ENCODE measurements at places on chromosomes 7 and 10. TPM values are rescaled to one million over a fixed set of nuclear protein-coding genes. Genes with fewer than 3 reads are reported as not detected.

DNA sequence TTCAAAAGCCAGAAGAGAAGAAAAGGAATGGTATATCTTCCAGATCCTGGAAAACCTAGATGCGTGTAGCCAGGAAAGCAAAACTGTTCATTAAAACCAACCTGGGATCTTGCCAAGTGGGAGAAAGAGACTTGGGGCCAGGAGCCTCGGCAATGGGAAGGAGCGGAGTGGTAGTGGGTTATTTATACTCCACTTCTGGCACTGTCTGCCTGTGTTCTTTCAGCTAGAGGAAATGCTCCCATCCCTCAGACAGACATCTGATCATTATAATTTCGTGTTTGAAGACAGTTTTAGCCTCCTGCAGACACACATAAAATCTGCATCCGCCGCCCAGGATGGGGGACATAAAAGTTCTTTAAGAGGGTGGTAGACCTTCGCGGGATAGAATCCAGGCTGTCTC lies 421.6 kb downstream of the RPS24 start:
- no peaks in the 10 kb centered on the region for H3K4me1 ChIP-seq
- H3K27ac ChIP-seq, result no peak overlapping the region
- H3K4me3 ChIP-seq, result no peak overlapping the region
- DNase-seq, result no peak
- H3K36me3 ChIP-seq, result no peaks in the 10 kb centered on the region
- no peaks in the 10 kb centered on the region for H3K27me3 ChIP-seq

- no peaks in the 10 kb centered on the region for H3K4me1 ChIP-seq
- no peak for DNase-seq
- peaks cover 2% of the 10 kb centered on the region for H3K27me3 ChIP-seq
- no peak overlapping the region for H3K27ac ChIP-seq
These were observed 226.0 kb upstream of the ADARB2 start for GRCh38 chr10:1963341-1963740.

DNA sequence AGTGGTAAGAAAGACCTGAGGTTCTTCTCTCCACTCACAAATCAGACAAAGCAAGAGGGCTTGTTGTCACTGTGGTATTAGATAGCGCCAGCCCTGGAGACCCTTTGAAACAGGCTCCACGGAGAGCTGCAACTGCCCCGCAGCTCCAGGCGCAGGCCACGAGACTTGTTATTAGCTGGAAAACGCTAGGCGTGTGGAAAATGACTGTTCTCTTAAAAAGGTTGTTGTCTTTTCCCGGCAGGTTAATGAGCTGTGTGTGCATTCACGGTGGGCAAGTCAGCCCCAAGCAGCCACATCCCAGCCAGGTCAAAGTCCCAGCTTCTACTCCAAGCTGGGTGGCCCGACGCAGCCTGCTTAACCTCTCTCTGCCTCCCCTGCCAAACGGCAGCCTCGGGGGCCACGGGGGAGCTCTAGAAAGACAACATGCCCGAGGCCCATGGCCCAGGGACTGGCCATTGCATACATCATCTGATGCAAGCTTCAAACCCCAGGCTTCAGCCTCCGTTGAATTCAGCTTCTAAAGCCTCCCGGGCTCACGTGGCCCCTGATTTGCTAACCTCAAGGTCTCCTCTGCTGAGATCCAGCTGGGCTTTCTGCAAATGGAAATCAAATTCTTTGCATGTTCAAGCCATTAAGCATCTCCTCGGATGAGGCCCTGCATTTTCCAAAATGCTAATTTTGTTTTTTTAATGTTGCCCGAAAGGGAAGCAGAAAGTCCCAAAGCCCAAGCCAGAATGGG lies 61.3 kb upstream of the DNAAF5 start:
- no peaks in the 10 kb centered on the region for H3K27me3 ChIP-seq
- H3K4me1 ChIP-seq, result peaks cover 10% of the 10 kb centered on the region
- H3K4me3 ChIP-seq, result no peak overlapping the region
- DNase-seq, result no peak
- no peak overlapping the region for H3K27ac ChIP-seq
- H3K36me3 ChIP-seq, result peaks cover 6% of the 10 kb centered on the region

DNA sequence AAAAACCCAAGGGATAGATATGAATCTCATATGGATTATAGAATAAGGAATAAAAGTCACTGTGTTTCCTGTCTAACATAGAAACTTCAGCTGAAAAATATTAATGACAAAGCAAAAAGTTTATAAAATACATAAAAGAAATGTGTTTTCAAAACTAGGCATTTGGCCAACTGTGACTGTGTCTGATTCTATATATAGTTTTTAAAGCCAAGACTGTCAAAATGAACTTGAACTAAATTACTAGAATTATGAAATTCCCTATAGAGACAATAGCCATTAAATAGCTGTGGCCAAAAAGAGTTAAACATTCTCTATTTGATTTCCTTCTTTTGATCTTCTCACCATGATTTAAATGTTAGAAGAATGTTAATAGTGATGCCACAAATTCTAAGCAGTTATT lies 311.2 kb upstream of the SEMA3D start:
- no peaks in the 10 kb centered on the region for H3K36me3 ChIP-seq
- H3K4me1 ChIP-seq, result no peaks in the 10 kb centered on the region
- H3K4me3 ChIP-seq, result no peak overlapping the region
- H3K27me3 ChIP-seq, result no peaks in the 10 kb centered on the region
- H3K27ac ChIP-seq, result no peak overlapping the region
- DNase-seq, result no peak

DNA sequence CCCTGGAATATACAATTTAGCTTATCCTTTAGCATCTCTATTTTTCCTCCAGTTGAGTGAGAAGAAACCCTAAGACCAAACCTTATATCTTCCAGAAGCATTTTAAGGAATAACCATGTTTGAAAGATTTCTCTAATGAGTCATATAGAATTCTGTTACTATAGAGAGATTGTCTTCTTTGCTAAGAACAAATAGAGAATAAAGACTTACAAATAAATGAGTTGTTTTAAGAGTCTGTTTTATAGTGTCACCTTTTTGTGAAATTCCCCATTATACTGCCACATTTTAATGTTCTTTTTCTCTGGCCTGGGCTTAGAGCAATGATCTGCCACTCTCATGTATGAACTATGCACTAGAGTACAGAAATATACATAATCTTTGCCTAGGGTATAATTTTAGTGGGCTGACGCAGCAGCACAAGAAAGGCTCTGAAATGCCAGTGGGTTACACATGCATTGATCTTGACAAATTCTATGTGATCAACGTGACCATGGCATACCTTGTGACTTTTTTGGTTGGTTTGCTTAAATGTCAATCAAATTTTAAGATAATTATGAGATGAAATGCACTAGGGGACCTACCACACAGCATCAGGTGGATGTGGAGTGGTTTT lies 145.1 kb upstream of the MKLN1 start:
- no peak overlapping the region for H3K4me3 ChIP-seq
- H3K27me3 ChIP-seq, result no peaks in the 10 kb centered on the region
- no peak for DNase-seq

GRCh38 chr7:25388681-25389080 lies 160.4 kb upstream of the NPVF start:
- H3K27me3 ChIP-seq, result peaks cover 40% of the 10 kb centered on the region
- no peaks in the 10 kb centered on the region for H3K36me3 ChIP-seq
- DNase-seq, result no peak
- H3K27ac ChIP-seq, result no peak overlapping the region

- H3K36me3 ChIP-seq, result no peaks in the 10 kb centered on the region
- peaks cover 49% of the 10 kb centered on the region for H3K4me1 ChIP-seq
- DNase-seq, result no peak
- no peaks in the 10 kb centered on the region for H3K27me3 ChIP-seq
- H3K4me3 ChIP-seq, result peak overlapping the region; percentile 47
These were observed 253.5 kb upstream of the LRGUK start for GRCh38 chr7:133873631-133874030.

DNA sequence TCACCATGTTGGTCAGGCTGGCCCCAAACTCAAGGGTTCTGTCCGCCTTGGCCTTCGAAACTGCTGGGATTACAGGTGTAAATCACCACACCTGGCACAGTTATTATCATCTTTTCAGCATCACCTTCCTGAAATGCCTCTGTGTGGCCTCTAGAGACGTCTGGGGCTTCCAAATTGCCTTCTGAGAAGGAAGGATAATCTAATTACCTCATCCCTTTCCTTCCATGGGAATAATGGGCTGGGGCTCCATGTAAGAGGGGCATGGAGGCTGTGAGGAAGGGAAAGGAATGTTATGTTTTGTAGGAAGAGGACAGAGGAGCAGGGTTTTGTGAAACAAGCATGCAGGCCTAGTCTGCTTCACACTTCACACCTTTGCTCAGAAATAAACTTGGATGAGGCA lies 22.2 kb upstream of the PODXL start:
- no peak overlapping the region for H3K27ac ChIP-seq
- no peaks in the 10 kb centered on the region for H3K36me3 ChIP-seq
- peaks cover 2% of the 10 kb centered on the region for H3K27me3 ChIP-seq
- no peak for DNase-seq
- no peaks in the 10 kb centered on the region for H3K4me1 ChIP-seq

GRCh38 chr7:7761974-7762779 lies 43.8 kb upstream of the RPA3 start:
- peak overlapping the region; percentile 59 for H3K27ac ChIP-seq
- no peaks in the 10 kb centered on the region for H3K27me3 ChIP-seq
- H3K36me3 ChIP-seq, result no peaks in the 10 kb centered on the region
- peak overlapping the region; percentile 90 for H3K4me3 ChIP-seq
- no peak for DNase-seq

GRCh38 chr7:156255635-156256034 lies 384.9 kb upstream of the RNF32 start:
- H3K4me3 ChIP-seq, result no peak overlapping the region
- no peak overlapping the region for H3K27ac ChIP-seq
- no peaks in the 10 kb centered on the region for H3K27me3 ChIP-seq
- DNase-seq, result no peak
- H3K36me3 ChIP-seq, result no peaks in the 10 kb centered on the region
- no peaks in the 10 kb centered on the region for H3K4me1 ChIP-seq

GRCh38 chr10:78774999-78775711 lies 293.6 kb upstream of the ZMIZ1 start:
- no peak for DNase-seq
- no peak overlapping the region for H3K27ac ChIP-seq
- H3K4me1 ChIP-seq, result no peaks in the 10 kb centered on the region
- no peaks in the 10 kb centered on the region for H3K36me3 ChIP-seq
- H3K4me3 ChIP-seq, result no peak overlapping the region
- H3K27me3 ChIP-seq, result no peaks in the 10 kb centered on the region

- DNase-seq, result no peak
- H3K27me3 ChIP-seq, result peaks cover 8% of the 10 kb centered on the region
- no peak overlapping the region for H3K27ac ChIP-seq
- no peaks in the 10 kb centered on the region for H3K4me1 ChIP-seq
These were observed 43.7 kb downstream of the ELFN1 start for GRCh38 chr7:1713502-1714484.

DNA sequence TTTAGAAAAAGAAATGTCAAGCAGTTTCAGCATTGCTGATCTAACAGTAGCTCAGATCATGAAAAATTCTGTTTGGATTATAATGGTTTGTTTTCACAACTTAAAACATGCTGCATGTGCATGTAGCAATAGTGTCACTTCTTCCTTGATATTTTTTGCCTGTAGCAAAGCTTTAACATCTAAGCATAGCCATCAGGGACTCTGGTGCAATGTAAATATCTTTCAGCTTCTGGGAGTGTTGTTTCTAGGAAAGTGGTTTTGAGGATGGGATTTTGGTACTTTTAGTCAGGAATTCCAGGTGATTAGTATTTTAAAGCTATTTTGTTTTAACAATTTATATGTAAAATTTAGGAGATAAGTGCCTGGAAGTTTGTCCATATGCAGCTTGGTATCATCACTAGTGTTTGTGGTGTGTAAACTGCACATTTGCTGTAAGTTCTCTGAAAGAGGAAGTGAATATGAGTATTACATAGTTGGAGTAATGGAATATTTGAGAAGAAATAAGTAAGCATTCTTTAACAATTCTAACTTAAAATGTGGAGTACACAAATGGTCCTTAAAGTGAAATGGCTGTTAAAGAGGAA lies 1.9 kb downstream of the RSBN1L start:
- H3K27ac ChIP-seq, result peak overlapping the region; percentile 90
- H3K27me3 ChIP-seq, result no peaks in the 10 kb centered on the region
- DNase-seq, result no peak
- H3K4me3 ChIP-seq, result peak overlapping the region; percentile 99
- H3K36me3 ChIP-seq, result peaks cover 6% of the 10 kb centered on the region

DNA sequence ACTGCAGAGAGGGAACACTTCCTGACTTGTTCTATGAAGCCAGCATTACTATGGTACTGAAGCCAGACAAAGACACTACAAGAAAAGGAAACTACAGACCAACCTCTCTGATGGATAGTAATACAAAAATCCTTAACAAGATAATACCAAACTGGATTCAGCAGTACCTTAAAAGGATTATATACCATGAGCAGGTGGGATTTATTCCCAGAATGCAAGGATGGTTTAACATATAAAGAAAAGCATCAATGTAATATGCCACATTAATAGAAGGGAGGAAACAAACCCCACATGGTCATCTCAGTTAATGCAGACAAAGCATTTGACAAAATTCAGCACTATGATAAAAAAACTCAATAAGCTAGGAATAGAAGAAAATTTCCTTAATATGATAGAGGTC lies 47.2 kb downstream of the EBLN1 start:
- H3K4me1 ChIP-seq, result no peaks in the 10 kb centered on the region
- H3K36me3 ChIP-seq, result peaks cover 22% of the 10 kb centered on the region
- H3K27me3 ChIP-seq, result peaks cover 53% of the 10 kb centered on the region
- no peak overlapping the region for H3K27ac ChIP-seq
- H3K4me3 ChIP-seq, result no peak overlapping the region

GRCh38 chr10:73881221-73881919 lies 7.0 kb upstream of the CAMK2G start:
- no peak for DNase-seq
- no peak overlapping the region for H3K4me3 ChIP-seq
- H3K27me3 ChIP-seq, result peaks cover 6% of the 10 kb centered on the region
- no peak overlapping the region for H3K27ac ChIP-seq
- peaks cover 29% of the 10 kb centered on the region for H3K4me1 ChIP-seq

- H3K36me3 ChIP-seq, result no peaks in the 10 kb centered on the region
- no peak overlapping the region for H3K27ac ChIP-seq
- no peak for DNase-seq
- H3K4me1 ChIP-seq, result no peaks in the 10 kb centered on the region
- no peak overlapping the region for H3K4me3 ChIP-seq
These were observed 92.6 kb upstream of the HECTD2 start for GRCh38 chr10:91317541-91317940.

- no peak overlapping the region for H3K4me3 ChIP-seq
- no peak for DNase-seq
- H3K27ac ChIP-seq, result no peak overlapping the region
These were observed 210.6 kb downstream of the TCF7L2 start for GRCh38 chr10:113160641-113161040.

The RTKN2 gene
- 1.2 TPM for total RNA-seq

The NACAD gene
- total RNA-seq, result 1.1 TPM

The TFR2 gene
- total RNA-seq, result 10.1 TPM

The MRLN gene
- total RNA-seq, result not detected

The ETV1 gene
- 1.1 TPM for total RNA-seq

The CFAP58 gene
- 0.38 TPM for total RNA-seq

All from natural killer cell treated with Interleukin-12 subunit alpha and Interleukin-12 subunit beta and Interleukin-15 and Interleukin-18, amount 100 ng/mL, for 72 hours (primary cell).